Pulmonary artery endothelial cell (primary cell): ENCODE measurements at places on chromosomes 4 and X.

- DNase-seq = no peak
Observed at GRCh38 chrX:49844611-49845010, 15.5 kb downstream of the PAGE4 start.

- no peak for DNase-seq
Observed at GRCh38 chr4:24932515-24933225, 19.8 kb upstream of the CCDC149 start.

DNA sequence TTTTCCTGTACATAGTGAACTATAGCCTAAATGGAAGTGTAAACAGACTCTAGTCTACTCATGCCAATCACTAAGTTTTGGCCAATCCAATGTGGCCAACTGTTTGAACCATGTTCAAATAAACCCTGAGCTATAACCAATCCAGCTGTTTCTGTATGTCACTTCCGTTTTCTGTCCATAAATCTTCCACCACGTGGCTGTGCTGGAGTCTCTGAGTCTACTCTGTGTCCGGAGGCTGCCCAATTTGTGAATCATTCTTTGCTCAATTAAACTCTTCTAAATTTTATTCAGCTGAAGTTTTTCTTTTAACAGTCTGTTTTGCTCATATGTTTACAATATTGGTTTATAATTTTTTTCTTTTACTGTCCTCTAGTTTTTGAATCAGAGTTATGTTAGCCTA, 112.3 kb upstream of the BANK1 start:
- DNase-seq = no peak

- DNase-seq = no peak
Observed at GRCh38 chr4:169369634-169370033, 98.9 kb upstream of the SH3RF1 start.
